CD4-positive, alpha-beta T cell (primary cell): ENCODE measurements at places on chromosomes 5 and 9.

DNA sequence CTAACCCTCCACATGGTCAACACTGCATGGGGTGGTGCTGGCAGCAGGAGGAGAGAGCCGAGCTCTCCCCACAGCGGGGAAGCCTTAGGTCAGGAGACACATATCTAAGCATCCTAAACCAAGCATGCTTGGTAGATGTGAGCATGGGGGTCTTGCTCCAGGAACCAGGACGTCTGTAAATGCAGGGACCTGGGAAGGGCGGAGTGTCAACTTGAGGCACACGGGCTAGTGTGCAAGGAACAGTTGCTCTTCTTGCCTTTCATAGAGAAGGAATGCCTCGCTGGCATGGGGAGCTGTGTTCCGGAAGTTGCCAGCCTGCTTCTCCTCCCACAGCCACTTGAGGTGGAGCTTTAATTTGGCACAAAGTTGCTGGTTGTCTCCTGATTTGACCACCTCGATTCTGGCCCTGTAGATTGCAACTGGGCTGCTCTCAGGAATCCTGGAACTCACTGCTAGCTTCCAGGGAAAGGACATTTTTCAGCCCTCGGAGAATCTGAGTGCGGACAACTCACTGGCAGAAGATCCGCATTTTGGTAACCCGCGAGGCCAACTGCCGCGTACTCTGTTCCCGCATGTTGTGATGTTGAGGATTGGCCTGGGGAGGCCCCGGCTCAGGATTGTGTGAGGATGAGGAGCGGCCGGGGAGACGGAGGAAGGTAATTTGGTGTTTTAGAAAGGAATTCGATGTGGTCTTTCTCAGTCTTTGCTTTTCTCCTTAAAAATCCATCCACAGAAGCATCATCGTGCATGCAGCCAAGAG lies 370.3 kb upstream of the IRX1 start:
- no peak for DNase-seq

DNA sequence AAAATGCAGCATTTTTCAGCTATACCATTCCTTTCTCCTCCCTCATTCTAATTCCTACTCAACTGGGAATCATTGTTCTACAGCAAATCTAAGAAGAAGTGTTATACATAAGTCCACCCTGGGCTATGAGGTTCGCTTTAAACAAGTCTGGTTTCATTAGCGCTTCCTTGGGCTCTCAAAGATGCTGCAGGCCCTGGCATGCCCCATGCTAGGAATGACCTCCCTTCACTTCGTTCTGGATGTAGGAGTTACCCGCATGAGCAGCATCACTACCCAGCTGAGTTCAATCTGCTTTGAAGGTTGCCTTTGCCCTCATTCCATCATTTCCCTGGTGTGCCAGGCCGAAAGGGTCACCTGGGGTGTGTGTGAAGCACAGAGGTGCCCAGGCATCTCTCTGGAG lies 35.4 kb downstream of the F2R start:
- no peak for DNase-seq

DNA sequence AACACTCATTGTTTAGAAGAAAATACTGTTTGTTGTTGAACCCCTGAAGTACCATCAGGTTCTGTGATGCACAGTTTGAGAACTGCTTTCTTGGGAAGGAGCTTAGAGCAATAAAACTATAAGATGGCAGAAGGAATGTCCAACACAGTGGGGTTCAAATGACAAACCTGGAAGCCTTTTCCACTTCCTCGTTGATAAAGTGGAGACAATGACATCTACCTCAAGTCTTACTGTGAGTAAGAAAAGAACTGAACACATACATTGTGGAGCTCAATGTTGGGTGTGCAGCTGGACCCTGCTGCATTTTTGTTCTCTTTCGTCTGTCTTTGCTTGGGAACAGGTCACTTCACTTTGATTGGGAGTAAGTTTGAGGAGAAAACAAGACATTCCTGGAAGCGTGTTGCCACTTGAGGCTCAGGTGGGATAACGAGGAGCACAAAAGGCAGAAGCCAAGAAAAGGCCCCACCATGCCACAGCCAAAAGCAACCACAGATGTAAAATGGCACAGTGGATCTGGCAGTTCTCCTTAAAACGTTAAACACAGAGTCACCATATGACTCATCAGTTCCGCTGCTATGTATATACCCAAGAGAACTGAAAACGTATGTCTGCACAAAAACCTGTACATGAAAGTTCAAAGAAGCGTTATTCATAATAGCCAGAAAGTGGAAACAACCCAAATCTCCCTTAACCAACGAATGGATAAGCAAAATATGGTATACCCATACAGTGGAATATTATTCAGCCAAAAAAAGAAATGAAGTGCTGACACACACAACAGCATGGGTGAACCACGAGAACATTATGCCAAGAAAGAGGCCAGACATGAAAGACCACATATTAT lies 42.9 kb upstream of the SUB1 start:
- no peak for DNase-seq

DNA sequence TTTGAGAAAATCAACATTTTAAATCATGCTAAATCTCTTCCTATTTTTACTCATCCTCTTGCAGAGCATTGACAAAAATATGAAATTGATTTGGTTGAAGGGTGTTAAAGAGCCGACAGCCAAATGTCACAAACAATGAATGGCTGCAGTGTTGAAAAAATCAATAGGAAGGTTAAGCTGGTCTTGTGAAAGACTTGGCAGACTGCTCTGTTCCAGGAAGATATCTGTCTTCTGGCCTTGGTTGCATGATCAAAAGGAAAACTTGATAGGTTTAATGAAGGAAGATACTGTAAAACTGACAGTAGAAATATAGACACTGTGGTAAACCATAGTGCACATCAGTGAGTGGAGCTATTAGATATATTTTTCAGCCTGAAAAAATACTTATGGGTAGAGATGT lies 103.6 kb downstream of the PBX3 start:
- no peak for DNase-seq

DNA sequence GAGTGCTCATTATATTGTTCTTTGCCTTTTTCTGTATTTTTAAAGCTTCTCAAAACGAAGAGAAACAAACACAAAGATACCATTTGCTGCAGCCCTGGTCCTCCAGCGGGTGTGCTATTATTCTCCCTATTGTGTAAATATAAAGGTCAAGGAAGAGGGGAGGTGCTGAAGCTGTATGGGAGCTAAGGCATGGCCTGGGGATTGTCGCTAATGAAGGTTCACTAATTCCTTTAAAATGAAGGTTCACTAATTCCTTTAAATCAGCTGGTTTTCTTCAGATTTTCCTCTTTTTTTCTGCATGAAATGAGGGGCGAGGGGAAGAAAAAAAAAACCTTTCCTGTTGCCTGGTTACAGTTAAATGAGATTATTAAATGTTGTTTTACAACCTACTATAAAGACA lies 74.5 kb upstream of the MAP1B start:
- DNase-seq, result no peak

DNA sequence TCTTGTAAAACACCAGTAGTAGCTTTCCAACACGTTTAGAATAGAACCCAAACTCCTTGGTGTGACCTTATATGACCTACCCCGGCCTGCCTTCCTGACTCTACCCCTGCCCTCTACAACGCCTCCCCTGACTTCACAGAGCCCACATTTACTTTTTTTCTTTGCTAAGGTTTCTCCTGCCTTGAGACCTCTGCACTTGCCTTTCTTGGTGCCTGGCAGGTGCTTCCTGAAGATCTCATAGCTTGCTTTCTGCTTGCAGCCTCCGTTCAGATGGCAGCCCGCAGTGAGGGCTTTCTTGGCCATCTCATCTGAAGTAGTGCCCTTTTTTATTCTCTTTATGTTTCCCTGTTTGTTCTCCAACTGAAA lies 24.3 kb downstream of the NUP214 start:
- DNase-seq, result no peak

GRCh38 chr5:160961038-160961437 lies 109.0 kb upstream of the ATP10B start:
- no peak for DNase-seq

DNA sequence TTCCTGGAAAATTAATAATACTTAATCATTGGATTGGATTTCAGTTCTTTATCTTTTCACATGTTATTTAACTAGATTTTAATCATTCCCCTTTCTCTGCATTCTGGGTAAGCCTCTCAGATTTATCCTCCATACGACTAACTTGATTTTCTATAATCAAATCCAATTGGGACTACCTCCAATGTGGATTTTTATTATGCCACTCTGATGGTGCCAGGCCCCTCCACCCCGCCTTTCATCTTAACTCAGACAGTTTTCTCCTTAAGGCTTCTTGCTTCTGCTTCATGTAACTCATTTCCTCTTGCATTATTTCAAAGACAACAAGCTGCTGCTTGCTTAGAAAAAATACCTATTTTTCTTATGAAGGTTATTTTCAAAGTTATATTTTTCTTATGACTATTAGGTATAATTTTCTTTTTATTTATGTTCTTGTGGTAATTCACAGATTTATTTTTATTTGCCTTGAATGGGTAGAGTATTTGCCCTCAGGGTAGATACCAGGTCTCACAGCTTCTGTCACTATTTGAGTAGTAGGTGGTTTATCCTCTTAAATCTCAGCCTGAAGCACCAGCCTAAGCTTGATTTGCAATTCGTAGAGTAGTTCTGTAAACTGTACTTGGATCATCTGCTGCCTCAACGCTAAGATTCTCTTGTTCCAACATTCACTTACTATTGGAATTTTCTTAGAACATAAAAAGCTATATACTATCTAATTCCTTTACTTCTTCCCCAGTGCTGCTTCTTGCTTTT lies 659.0 kb upstream of the ARRDC3 start:
- no peak for DNase-seq

- DNase-seq, result no peak
Measured at GRCh38 chr9:124771867-124772679, 962 bp upstream of the NR6A1 start.

- no peak for DNase-seq
Measured at GRCh38 chr9:12854221-12854620, 79.4 kb downstream of the LURAP1L start.

DNA sequence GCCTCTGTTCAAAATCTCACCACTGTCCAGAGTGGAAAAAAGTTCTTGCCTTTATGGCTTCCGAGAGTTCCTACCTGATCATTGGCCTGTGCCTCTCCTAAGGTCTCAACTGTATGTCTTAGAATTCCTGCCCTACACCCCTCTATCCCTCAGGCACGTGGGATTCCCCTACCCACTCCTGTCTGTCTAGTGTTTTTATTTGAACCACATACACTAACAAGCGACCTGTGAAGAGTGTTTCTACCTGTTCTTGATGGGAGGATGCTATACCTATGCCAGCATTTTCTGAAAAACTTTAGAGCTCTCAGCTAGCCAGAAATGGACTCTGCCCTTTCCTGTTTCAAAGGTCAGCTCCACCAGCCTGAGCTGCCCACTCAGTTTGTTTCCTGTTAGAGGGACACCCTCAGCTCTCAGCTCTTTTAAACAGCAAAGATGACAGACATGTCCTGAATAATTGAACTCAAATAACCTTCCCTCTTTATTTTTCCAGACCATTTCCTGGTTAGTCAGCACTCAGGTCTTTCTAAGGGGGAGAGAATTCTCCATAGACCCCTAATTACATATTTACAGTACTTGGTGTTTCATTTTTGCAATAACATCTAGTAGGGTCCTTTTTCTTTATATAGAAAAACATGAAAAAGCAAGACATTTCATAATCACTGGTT lies 214.8 kb downstream of the AOPEP start:
- DNase-seq, result no peak

DNA sequence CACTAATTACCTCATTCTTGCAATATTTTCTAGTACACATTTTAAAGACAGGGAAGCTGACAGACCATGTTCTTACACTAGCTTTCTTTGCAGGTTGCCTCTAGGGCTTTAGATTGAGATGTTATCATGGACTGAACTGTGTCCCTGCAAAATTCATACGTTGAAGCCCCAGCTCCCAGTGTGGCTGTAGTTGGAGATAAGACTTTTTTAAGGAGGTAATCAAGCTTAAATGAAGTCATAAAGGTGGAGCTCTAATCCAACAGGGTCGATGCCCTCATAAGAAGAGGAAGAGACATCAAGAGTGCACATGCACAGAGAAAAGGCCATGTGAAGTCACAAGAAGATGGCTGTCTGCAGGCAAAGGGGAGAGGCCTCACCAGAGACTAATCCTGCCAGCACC lies 471.2 kb upstream of the ACTBL2 start:
- DNase-seq, result no peak

DNA sequence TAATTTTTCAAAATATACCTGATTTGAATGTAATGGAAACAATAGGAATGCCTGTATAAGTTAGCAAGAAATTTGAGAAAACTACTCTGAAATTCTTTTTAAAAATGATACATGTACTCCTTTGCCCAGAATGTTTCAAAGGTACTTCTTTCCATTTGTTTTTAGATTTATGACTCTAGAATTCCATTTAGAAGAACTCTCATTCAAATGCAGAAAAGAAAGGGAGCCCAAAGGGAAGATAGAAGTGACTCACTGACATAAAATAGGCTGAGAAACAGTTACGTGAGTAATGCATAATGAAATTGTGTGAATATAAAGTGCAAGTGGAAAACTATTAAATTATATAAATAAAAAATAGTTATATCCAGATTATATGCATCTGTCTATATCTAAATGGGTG lies 926.3 kb downstream of the TAF11L14 start:
- DNase-seq, result no peak

GRCh38 chr9:78590068-78590467 lies 293.1 kb downstream of the PSAT1 start:
- DNase-seq, result no peak

DNA sequence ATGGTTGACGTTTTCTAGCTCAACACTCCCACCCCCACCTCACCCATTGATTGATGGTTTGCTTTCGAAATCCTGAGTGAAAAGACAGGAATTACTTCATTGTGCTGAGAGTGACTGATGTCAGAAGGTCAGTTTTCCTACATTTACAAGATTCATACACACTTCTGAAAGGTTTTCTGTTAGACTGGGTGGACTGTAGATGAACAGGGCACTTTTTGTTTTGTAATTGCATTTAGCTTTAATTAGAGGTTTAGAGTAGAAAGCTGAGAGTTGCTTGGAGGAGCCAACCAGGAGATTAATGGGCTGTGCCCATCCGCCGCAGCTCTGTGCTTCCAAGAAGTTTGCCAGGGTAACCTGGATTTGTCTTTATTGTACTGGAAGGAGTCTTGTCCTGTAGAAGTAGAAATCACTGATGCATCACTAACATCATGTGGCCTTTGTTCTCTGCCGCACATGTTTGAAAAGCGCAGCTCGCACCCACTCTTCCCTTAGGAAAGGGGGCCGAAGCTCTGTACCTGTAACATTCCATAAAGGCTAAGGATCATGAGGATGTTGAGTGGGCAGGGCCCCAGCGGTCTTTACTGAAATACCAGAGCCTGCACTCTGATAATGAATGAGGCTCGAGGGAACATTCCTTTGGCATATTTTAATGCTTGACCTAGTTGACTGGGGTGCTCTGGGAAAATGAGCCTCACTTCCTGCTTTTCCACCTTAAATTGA lies 267.6 kb upstream of the DMRT1 start:
- DNase-seq, result no peak

- DNase-seq, result no peak
Measured at GRCh38 chr5:134846641-134846960, 833 bp downstream of the C5orf24 start.

DNA sequence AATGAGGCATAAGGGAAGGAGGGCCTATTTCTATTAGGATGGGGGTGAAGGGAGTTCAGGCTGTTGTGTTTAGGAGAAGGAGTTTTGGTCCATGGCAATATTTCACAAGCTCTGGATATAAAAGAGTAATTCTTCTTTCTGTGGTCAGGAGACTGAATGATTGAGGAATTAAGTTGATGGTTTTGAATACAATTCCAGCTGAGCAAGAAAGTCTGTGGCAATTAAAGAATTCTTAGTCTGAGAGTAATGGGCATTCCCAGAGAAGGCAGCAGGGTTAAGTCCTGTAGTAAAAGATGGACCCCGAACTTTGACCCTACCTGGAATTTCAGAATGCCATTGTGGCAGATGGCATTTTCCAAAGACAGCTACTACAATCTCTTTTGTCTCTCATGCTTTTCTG lies 202.6 kb downstream of the TLE4 start:
- no peak for DNase-seq
